ENCODE measurements at places on chromosomes 6 and 20.

DNA sequence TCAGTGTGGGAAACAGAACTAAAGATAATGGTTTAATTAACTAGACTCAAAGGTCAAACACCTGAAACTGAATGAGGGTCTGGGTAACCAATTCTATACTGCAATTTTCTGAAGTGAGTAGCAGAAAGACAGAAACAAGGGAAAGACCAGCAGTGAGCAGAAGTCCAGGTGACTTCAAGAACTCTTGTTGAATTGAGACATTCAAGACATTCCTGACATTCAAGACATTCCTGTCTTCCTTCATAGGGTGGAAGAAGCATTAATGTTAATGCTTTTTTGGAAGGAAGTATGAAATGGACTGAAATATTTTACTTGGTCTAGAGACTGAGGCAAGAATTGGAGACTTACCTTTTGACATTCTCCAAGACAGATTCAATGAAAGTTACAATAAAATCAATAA, 529.9 kb upstream of the MMS22L start:
- no peak for DNase-seq

DNA sequence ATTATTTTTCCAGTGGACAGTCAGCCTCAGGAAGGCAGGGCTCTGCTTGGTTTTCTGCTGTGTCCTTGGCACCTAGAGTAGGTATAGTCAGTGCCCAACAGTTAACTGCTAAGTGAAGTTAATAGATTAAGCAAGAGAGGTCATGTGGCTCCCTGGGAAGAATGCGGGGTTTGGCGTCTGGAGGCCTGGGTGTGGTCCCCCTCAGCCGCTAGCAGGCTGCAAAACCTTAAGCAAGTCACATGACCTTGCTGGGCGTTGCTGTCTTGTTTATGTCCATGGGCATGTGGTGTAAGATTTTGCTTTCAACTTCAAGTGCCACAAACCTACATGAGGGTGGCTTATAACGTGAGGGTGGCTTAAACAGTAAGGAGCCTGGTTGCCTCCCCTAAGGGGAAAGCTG, 75.5 kb upstream of the SCP2D1 start:
- peak; percentile 30 for DNase-seq

GRCh38 chr6:167118006-167118405, 4.9 kb upstream of the CCR6 start:
- DNase-seq, result no peak

- DNase-seq, result no peak
Measured at GRCh38 chr20:61584851-61585250, 332.8 kb downstream of the CDH4 start.

Measured in hematopoietic multipotent progenitor cell treated with erythropoietin and hydrocortisone succinate and interleukin-3 and kit ligand, for 15 days (in vitro differentiated cells).